ENCODE measurements at places on chromosomes 5 and 9. TPM values are rescaled to one million over a fixed set of nuclear protein-coding genes. Genes with fewer than 3 reads are reported as not detected.

AQP7 gene
- total RNA-seq, result not detected

CDO1 gene
- 6.0 TPM for total RNA-seq

SOHLH1 gene
- total RNA-seq, result not detected

APBA1 gene
- 9.2 TPM for total RNA-seq

IRX1 gene
- total RNA-seq, result not detected

ARSI gene
- 54.7 TPM for total RNA-seq

SLC4A9 gene
- total RNA-seq, result not detected

FAM221B gene
- not detected for total RNA-seq

CCNI2 gene
- not detected for total RNA-seq

ADAMTS19 gene
- 32.2 TPM for total RNA-seq

SLC36A3 gene
- total RNA-seq, result not detected

FST gene
- total RNA-seq, result 70.2 TPM

MSX2 gene
- 7.0 TPM for total RNA-seq
